ENCODE measurements at places on chromosomes 3 and 15.

GRCh38 chr3:43215663-43216275 lies 70.6 kb upstream of the SNRK start:
- no peak for DNase-seq

DNA sequence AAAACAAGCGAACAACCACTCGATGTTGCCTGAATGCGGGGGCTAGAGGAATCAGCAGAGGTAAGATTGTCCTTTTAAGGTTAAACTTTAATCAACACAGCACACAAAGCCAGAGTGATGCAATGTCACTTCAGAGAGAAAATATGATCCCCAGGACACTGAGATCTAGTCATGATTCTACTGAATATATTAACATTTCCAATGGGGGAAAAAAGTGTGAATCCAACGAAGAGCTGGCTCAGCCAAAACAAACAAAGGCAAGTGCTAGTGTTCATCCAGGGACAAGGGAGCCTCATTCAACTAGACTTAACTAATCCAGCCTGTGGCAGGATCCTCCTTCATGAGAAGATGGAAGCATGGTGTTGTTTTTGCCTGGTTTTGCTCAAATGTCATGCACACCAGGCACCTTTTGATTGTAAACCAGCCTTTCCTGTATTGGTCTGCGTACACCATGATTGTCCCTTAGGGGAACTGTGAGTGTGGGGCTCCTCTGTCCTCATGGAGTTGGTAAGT lies 35.8 kb downstream of the SCG5 start:
- DNase-seq: no peak

DNA sequence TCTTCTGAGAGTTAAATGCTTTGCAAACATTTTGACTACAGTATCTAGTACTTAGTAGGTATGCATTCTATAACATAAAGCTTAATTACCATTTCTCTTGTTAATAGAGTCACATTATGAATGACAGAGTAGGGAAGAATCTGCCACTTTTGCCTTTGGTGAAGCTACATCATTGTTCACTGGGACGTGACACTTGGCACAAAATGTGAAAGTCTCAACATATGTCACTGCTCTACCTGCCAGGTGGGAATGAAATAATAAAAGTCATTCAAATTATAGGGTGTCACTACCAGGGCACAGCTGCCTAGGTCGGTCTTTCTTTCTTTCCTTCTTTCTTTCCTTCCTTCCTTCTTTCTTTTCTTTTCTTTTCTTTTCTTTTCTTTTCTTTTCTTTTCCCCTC lies 17.6 kb downstream of the GPR87 start:
- no peak for DNase-seq

DNA sequence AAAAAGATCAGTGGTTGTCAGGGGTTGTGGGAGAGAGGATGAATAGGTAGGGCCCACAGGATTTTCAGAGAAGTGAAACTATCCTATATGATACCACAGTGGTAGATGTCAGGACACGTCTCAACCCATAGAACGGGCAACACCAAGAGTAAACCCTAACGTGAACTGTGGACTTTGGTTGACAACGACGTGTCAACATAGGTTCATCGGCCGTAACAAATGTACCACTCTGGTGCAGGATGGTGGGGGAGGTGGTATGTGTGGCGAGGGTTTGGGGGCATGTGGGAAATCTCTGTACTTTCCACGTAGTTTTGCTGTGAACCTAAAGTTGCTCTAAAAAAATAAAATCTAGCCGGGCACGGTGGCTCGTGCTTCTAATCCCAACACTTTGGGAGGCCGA lies 13.0 kb upstream of the PIGZ start:
- no peak for DNase-seq

- no peak for DNase-seq
Measured at GRCh38 chr3:141275511-141275910, 43.9 kb downstream of the PXYLP1 start.

DNA sequence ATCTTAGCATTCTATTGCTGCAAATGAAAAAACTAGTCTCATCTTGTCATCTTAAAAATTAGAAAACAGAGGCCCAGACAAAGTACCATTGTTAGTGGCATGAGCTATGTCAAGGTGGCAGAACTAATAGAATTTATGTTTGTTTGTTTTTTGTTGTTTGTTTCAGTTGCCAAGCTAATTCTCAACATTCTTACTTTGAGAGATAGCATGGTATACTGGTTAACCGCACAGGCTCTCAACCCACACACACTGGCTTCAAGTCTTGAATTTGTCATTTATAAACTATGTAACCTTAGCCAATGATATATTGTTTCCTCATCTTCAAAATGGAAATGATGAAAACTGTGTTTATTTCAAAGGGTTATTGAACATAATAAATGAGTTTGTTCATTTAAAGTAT lies 367.6 kb upstream of the PLSCR5 start:
- DNase-seq: no peak

- DNase-seq: no peak
Measured at GRCh38 chr15:75227663-75228280, 26.1 kb downstream of the C15orf39 start.

DNA sequence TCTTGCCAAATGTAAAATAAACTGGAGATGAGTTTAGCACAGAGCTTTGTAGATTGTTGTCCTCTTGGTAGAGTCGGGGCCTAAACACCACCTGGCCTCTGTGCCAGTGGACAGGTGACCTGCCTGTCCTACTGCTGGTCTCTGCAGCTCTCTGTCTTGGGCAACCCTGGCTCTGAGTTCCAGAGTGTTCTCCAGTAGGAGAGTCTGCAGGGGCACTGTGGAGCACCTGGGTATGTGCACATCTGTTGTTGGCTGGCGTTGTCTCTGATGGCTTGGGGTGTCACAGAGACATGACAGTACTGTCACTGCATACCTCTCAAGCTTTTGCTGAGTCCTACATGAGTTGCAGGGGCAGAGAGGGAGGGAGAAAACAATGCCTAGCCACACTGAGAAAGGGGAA lies 112.6 kb downstream of the IGF1R start:
- no peak for DNase-seq

- no peak for DNase-seq
Measured at GRCh38 chr15:76313731-76314130, 2.5 kb upstream of the ETFA start.

- DNase-seq: no peak
Measured at GRCh38 chr15:42384597-42384996, 25.3 kb downstream of the CAPN3 start.

DNA sequence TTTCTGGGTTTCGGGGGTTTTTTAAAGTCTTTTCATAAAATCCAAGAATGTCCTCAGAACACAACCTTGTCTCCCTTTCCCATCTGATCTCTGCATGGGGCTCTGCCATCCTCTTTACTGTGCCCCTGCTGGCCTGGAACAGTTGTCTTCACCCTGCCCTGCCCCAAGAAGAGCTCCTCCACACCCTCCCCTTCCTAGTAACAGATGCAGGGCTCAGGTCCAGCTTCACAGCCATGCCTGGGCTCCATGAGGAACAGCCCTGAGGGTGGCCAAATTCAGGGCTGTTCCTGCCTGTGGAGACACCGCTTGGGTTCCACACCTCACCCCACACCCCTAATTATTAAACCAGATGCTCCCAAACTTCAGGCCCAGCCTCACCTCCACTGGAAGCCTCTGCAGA lies 12.9 kb upstream of the ULK3 start:
- no peak for DNase-seq

DNA sequence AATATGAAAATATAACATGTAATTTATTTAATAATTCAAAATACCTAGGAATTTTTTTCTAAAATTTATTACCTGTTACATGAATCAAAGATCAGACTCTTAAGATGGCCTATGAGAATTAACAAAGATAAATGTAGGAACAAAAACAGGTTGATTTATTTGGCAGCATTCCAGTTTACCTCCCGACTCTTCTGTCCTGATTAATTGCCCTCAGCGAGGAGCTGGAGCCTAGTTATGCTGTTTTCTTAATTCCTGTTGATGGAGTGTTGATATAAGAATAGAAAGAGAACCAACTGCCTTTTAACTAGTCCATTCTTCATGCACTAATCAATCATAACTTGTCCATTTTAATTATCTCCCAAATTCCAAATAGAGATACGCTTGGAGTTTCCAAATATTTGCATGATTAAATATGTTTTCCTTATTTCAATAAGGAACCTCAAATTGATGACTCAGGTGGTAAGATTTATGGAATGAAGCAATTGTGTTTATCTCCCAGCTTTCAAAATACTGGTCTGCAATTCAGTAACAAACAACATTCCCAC lies 10.6 kb upstream of the CPB1 start:
- DNase-seq: no peak

- no peak for DNase-seq
Measured at GRCh38 chr3:170564664-170565063, 21.2 kb downstream of the SLC7A14 start.

DNA sequence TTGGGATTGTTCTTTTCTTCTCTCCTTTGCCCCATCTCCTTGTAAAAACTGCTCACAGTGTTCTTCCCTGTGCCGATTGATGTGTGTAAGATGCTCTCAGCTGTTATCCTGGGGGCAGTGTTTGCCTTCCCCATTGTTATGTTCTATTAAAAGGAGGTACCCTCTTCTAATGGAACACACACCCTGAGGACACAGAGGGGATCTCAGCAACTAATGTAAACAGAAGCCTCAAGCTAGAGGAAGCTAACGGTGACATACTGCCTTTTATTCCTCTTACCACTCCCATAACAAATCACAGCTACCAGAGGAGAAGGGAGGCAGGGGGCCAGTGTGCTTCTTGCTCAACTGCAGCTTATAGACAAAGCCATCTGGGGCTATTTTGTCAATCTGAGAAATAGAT lies 2.2 kb downstream of the TAGLN3 start:
- DNase-seq: no peak

All from AG04449 (cell line).